ENCODE measurements at places on chromosomes 7 and 10.

GRCh38 chr10:86951184-86951761, 6.1 kb downstream of the MMRN2 start:
- DNase-seq = no peak

DNA sequence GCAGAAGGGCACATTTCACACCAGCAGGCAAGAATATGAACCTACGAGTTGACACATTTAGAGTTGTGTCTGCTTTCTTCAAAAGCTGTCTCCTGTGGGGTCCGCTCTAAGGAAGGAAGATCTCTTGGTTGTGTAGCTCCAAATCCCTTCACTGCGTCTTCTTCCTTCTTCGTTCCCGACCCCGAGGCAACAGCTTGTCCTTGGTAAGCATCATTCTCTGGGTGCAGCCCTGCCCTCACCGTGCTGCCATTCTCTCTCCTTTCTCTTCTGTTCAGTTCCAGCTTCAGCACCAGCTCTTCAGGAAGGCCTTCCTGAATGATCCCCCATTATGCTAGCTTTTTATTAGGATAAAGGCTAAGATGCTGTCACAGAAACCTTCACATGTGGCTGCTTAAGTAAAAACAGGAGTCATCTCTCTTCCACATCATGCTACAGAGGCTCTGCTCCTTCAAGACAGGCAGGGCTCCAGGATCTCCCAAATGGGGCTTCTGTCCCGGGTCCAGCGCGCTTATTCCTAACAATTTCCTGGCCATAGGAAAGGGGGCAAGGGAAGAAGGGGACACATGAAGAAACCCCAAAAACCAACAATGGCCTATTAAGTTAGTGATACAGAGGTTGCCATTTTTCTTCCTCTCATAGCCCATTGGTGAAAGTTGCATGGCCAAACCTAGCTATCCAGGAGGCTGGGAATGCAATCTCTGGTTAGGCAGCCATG, 52.2 kb upstream of the SHH start:
- no peak for DNase-seq

DNA sequence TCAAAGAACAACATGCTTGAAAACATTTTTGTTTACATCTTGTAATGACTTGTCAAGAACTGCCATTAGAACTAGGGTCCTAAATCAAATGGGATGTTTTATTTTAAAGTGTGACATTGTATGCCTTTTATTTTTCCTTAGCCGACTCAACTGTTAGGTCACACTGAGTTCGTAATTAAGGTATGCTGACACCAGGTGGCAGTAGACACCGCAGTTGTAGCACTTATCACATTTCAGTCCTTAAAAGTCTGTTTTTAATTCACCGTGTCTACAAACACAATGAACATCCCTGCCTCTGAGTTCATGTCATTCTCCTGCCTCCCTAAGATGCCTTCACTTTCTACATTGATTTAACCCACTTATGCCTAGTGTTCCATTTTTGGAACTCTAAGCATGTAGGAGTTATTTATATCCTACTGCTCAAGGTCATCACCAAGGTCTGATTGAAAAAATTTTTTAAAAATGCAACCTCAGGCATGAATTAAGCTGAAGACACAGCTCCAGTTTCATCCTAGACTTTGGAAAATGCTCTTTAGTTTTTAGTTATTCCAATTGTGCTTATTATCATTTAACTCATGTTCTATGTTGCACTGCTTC, 186.1 kb downstream of the BMPER start:
- no peak for DNase-seq

DNA sequence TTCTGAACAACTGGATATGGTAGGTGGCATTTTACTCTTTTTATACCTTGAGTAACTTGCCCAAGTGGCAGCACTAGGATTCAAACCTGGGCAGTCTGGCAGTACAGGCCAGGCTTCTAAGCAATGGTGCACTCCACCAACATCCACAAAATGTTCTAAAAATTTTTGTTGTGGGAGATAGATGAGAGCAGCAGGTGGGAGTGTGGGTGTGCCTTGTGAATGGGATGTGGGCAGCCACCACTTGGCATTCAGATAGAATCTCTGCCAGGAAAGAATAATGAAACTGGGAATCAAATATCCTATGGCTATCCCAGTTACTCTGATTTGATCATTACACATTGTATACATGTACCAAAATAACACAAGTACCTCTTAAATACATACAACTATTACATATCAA, 810.7 kb downstream of the MAGI2 start:
- DNase-seq = no peak

- no peak for DNase-seq
Observed at GRCh38 chr10:78802431-78802830, 266.3 kb upstream of the ZMIZ1 start.

- DNase-seq = no peak
Observed at GRCh38 chr7:134365341-134366054, 48.8 kb upstream of the SLC35B4 start.

DNA sequence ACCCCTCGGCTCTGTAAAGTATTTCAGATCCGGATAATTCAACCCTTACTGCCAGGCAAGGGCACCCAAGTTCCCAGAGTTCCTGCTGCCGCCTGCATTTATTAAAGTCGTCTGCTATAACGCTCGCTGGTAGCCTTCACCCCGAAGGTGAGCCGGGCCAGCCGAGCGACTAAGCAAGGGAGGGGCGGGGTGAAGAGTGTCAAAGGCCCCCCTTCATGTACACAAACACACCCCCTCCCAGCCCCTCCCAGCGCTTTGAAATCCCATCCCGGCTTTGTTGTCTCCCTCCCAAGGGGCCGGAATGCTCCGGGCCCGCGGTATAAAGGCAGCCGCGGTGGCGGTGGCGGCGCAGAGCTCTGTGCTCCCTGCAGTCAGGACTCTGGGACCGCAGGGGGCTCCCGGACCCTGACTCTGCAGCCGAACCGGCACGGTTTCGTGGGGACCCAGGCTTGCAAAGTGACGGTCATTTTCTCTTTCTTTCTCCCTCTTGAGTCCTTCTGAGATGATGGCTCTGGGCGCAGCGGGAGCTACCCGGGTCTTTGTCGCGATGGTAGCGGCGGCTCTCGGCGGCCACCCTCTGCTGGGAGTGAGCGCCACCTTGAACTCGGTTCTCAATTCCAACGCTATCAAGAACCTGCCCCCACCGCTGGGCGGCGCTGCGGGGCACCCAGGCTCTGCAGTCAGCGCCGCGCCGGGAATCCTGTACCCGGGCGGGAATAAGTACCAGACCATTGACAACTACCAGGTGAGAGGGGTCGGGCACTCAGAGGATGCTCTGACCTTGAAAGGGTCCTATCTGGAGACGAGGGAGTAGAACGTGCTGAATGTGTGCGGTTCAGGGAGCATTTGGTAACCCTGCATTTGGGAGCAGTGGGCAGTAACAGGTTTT, at the start of gene DKK1:
Gene DKK1 (plus strand): TSS at position 349 of the 889 bp plus-strand sequence. CDS start 154 bp downstream, at position 503.
- DNase-seq = no peak

DNA sequence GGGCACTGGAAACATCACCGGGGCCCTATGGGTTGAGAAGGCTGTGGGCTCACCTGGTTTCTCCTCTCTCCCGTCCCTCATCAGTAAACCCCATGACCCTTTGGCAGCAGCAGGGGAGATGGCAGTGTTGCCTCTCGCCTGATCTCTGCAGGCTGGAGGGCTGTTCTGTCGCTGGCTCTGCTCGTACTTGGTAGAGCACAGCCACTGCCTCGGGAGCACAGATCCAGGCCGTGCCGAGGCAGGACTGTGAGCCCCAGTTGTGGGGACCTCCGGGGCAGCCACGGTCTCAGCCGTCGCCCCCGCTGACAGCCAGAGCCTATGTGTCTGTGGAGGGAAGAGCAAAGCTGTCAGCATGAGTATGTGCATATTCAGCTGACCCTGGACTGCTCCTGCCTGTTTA, 94.9 kb downstream of the PTPRE start:
- no peak for DNase-seq

GRCh38 chr7:105267244-105267643, 121.5 kb downstream of the SRPK2 start:
- no peak for DNase-seq

DNA sequence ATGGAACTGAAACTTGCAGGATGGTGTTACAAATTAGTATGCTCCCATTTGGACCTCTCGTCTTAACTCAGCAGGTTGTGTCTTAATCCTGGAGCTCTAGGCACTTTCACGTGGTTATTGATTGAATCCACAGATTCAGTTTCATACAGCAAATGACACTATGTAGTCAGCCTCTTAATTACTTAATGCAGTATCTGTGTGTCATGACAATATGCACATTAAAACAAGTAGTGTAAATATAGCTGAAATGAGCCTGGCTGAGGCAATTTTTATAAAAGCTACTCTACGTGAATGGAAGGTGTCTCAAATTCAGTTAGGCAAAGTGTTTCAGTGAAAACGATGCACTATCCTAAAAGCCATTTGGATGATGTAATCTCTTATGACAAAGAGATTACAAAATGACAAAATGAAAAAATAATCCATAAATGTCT, 86.8 kb downstream of the CD36 start:
- no peak for DNase-seq

GRCh38 chr7:43058271-43059066, 54.0 kb upstream of the HECW1 start:
- DNase-seq = no peak

- DNase-seq = no peak
Observed at GRCh38 chr7:33108554-33109004, 625 bp downstream of the RP9 start.

GRCh38 chr10:66819691-66820090, 106.1 kb upstream of the LRRTM3 start:
- DNase-seq = no peak

DNA sequence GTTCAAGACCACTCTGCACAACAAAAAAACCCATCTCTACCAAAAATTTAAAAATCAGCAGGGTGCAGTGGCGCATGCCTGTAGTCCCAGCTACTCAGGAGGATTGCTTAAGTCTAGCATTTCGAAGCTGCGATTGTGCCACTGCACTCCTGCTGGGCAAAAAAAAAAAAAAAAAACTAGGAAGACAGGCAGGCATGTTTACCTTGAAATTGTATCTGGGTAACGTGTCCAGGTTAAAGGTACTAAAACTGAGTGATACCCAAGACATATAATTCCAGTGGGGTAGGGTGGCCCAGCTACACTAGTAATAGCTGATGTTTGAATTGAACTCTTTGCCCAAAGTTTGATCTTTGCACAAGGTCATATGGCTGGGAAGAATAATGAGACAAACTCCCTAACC, 16.2 kb downstream of the GHITM start:
- no peak for DNase-seq

DNA sequence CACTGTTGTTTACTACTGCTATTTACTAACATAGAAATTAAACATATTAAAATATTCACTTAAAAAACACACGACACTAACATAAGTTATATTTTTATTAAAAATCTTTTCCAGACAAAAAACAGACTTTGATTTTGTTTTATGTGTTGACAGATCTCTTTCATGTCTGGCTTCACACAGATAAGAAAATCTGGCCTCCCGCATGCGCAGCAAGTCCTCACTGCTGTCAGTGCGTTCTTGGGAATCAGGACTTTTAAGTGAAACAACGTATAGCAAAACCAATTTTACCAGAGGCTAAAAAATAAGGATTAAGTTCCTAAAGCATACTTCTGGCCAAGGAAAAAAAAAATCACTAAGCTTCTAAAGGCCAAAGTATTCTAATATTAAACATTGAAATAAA, 1.2 kb upstream of the IDI1 start:
- DNase-seq = no peak

- no peak for DNase-seq
Observed at GRCh38 chr7:1354661-1355567, 104.4 kb downstream of the MICALL2 start.

GRCh38 chr7:4073052-4073451, 609.0 kb upstream of the FOXK1 start:
- no peak for DNase-seq

DNA sequence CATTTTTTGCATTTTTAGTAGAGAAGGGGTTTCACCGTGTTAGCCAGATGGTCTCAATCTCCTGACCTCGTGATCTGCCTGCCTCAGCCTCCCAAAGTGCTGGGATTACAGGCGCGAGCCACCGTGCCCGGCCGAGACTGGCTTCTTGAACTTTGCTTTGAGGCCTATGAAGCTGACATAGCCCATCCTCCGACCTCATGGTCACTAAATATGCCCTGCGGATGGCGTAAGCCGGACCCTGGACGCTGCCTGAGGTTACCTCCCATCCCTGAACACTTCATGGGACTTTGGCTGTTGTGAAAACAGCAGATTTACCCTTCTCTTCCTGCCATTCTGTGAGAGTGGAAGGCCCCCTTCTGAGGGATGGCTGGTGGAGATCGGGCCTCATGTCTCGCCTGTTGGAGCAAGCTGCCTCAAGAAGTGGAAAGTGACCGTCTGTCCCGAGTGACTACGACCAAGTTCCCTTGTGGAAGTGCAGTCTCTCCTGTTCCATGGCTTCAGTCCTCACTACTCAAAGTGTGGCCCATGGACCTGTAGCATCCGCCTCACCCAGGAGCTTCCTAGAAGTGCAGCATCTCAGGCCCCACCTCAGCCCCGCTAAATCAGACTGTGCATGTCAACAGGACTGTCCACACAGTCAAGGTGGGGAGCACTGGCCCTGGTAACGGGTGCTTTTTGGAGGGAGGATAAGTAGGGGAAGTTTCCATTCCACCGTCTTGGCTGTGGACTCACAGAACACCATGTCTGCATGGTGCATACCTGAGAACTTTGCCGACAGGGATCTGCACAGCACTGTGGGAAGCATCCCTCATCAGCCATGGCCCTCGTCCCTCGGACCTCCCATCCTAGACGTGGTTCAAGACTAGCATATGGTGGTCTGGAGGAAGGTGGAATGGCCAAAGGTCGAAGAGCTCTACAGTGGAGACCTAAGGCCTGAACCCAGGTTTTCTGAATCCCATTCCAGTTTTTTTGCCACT, 210.5 kb upstream of the SHH start:
- DNase-seq = no peak

DNA sequence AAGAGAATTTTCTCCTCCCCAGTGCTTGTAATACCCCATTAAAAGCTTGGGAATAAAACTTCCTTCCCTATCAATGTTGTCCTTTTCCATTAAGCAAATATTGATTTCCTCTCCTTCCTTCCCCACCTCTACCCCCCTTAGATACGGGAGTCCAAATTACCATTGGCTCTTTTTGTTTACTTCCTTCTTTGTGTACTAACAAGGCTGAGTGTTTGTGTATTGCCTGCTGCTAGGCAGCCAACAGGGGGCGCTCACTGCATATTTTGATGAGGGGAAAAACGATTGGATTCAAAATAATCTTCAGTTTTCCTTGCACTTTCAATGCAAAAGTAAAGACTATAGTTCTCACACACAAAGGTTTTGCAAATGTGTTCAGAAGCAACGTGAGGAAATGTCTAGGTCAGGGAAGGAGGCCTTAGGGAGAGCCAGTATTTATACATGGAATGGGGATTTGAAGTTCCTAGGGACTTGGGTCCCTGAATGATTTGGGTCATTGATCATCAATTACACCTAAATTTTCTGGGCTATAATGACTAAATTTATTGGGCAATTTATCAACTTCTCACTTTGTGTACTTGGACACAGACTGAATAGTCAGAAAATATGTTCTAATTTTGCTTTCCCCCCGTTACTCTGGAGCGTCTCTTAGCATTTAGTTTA, 23.6 kb upstream of the VPS41 start:
- DNase-seq = peak; percentile 17

- no peak for DNase-seq
Observed at GRCh38 chr7:13945670-13946069, 43.8 kb downstream of the ETV1 start.
